HS-27A (cell line): ENCODE measurements at places on chromosomes 11 and 22.

DNA sequence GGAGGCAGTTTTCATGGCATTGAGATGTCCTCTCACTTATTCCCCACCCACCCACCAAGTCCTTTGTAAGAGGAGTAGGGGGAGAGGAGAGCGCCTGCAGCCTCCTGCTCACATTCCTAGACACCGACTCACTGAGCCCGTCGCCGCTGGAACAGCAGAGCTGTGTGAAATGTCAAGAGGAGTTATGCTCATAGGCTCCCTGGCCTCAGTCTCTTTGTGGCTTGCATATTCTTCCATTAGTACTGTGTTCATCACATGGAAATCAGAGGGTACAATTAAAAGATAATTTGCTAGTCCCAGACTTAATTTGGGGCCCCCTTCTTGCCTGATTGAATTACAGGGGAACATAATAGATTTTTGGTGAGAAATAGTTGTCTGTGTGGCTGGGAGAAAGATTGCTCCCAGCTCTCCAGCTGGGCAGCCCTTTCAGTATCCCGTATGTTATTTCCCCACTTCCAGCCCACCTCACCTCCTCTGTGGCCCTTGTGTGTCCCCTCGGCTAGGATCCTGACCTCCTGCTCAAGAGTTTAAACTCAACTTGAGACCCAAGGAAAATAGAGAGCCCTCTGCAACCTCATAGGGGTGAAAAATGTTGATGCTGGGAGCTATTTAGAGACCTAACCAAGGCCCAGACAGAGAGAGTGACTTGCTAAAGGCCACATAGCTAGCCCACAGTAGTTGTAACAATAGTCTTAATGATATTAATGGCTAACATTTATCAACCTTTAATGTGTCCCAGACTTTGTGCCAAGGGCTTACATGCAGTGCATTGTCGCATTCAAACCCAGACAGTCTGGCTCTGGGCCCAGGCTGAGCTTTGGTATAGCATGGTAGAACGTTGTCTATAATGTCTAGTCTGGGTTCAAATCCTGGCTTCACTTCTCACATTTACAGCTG is 32.2 kb downstream of the LIMK2 start:
- peak; percentile 51 for DNase-seq

- no peak for DNase-seq
Observed at GRCh38 chr11:11764423-11764803, 77.4 kb upstream of the USP47 start.

DNA sequence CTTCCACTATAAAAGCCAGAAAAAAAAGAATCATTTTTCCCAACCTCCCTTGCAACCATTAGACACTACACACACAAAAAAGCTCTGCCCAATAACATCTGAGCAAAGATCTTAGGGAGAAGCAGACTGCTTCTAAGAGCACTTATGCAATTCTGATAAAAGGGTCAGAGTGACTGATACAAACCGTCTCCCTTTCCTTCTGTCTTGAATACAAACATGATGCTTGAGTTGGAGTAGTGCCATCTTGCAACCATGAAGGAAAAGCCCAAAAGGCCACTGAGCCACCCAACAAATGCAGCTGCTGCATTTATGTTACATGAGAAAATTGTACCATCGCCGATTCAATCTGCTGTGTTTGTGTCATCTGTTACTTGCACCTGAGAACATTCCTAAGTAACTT is 47.6 kb upstream of the EED start:
- DNase-seq = no peak

DNA sequence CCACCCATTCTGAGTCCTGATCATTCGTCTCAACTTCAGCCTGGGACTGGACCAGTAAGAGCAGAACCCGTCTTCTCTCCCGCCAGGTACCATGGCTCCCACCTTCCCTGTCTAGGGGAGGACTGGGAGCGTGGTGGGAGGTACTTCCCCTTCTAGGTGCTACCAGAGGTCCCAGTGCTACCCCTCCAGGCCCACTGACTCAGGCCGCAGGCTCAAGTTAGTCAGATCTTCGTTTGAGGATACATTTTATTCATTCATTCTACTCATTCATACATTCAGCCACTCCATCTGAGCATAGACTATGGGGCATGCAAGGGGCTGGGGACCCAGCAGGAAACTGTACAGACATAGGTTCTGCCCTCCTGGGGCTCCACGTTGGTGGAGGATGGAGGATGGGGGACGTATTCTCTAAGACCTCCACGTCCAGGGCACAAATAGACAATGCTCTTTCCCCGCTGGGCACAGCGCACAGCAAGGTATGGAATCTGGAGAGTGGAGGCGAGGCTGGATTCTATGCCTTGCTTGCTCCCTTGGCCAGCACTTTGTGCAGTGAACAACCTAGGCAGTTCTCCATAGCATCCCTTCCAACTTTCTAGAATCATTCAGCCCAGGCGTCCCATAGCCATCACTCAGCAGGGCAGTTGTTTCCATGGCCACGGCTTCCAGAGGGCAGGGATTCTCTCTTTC is 1.0 kb upstream of the RAB3IL1 start:
- DNase-seq = no peak

- no peak for DNase-seq
Observed at GRCh38 chr11:33773404-33773986, 825 bp downstream of the FBXO3 start.

DNA sequence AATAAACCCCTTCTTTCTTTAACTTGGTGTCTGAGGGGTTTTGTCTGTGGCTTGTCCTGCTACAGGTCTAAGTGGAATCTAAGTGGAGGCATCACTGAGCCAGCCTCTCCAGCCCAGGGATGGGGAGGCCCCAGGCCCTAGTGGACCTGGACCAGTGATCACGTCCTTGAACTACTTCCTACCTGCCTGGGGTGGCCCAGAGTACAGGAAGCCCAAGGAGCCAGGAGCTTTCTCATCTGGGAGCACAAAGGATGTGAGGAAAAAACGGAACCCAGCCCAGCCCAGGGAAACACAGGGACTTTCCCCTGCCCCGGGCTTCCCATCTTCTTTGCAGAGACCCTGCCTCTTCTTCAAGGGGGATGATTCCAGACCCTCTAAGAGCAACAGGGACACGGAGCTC is 3.5 kb upstream of the CD5 start:
- no peak for DNase-seq
